ENCODE measurements at places on chromosomes 16 and 17.

DNA sequence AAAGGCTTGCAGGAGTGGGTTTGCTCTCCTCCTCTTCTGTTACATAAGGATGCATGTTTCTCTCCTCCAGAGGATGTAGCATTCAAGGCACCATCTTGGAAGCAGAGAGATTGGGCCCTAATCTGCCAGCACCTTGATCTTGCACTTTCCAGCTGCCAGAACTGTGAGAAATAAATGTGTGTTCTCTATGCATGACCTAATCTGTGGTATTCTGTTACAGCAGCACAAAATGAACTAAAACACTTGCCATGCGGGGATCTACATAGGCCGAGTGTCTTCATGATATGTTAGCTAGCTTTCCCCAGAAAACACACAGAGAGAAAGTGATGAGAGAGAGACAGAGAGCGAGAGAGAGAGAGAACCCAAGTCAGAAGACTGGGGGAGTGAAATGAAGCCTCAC is 273.5 kb downstream of the UTP18 start:
- no peak for DNase-seq

- DNase-seq = no peak
Observed at GRCh38 chr17:31274252-31274651, 22.8 kb downstream of the OMG start.

DNA sequence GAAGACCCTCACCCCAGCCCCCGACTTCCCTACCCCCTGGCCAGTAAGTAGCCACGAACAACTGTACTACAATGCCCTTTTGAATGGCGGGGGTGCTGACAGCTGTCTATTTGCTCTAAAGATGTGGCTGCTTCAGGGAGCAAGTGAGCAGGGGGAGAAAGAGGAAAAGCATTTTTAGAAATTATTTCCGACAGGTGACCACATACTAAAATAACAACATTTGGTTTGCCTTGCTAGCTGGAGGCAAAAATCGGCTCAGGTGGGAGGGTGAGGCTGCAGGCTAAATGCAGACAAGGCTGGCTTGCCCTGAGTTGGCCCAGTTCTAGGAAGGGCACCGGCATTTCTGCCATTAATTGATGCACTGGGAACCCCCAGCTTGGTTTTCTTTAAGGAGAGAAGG is 188.5 kb downstream of the XYLT1 start:
- DNase-seq = no peak

DNA sequence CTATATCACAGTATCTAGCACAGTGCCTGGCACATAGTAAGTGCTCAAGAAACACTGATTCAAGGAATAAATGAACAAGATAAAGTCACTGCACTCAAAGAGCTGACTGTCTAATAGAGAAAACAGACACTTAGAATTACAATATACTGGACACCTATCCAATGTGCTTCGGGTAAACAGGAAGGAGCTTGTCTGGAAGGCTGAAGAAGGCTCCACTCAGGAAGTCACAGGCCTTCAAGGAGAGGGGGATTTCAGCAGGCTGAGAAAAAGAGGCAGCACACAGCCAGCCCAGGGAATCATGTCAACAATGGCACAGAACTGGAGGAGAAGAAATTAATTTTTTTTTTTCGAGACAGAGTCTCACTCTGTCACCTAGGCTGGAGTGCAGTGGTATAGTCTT is 9.7 kb upstream of the IL4R start:
- no peak for DNase-seq

DNA sequence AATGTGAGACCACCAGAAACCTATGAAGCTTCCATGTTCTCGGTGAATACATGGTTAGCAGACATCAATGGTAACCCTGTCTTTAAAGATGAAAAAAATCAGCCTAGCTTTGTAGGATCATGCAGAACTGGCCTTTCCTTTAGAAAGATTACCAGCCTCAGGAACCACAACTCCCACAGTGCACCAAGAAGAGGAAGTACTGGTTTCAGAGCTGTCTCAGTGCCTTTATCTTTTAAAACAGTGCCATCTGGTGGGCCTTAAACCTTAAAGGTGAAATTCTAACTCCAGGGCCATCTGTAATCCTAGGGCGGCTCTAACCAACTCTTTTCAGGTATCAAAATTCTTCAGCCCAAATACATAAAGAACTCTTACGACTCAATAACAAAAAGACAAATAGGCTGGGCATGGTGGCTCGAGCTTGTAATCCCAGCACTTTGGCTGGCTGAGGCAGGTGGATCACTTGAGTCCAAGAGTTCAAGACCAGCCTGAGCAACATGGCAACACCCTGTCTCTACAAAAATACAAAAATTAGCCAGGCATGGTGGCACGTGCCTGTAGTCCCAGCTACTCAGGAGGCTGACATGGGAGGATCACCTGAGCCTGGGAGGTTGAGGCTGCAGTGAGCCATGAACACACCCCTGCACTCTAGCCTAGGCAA is 5.4 kb downstream of the ATPAF2 start:
- DNase-seq = peak; percentile 25

DNA sequence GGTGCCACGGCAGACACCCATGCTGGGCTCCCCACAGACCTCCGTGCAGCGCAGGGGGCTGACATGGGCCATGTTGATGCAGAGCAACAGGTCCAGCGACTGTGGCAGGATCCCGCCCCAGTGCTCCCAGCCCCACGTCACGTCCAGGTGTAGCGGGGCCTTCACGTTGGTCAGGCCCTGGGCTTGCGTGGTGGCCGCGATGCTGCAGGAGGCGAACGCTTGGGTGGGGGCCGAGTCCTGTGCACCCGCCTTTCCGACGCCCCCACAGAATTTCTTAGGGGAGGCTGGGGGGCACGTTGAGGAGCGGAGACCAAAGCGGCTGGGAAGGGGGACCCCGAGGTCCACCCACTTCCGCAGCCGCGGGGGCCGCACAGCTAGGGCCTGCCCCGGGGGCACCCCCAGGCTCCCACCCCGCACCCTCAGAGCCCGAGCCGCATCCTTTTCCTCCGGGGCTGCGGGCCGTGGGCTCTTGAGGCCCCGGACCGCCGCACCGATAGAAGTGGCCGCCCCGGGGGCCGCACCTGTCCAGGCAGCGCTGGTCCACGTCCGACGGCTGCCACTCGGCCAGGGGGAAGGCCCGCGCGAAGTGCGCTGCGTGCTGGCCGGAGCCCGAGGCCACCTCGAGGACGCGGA is 416 bp downstream of the METTL26 start:
- no peak for DNase-seq

DNA sequence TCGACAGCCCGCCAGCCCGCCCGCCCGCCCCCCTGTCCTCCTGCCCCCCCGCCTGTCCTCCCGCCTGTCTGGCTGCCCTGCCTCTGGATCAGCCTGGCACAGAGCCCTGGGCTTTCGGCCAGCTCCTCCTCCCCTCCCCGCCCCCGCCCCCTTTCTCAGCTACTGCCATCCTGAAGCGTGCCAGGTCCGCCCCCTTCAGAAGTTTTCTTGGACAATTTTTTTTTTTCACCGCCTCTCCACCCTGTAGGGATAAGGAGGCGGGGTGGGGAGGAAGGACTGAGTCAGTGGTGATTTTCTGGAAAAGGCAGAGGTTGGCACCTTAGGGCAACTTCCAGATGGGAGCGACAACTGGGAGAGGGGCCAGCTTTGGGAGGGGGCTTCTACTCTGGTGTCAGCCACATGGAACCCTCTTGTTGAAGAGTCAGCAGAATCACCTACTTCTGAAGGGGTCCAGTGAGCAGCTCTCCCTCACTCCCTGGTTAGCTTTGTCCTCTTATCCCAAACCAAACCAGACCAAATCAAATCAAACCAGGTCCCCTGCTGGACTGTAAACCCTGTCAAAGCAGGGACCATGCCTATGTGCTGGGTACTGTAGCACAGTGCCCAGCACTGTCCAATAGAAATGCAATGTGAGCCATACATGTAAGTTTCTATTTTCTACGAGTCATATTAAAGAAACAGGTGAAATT is 19.7 kb downstream of the IGF2BP1 start:
- DNase-seq = no peak

DNA sequence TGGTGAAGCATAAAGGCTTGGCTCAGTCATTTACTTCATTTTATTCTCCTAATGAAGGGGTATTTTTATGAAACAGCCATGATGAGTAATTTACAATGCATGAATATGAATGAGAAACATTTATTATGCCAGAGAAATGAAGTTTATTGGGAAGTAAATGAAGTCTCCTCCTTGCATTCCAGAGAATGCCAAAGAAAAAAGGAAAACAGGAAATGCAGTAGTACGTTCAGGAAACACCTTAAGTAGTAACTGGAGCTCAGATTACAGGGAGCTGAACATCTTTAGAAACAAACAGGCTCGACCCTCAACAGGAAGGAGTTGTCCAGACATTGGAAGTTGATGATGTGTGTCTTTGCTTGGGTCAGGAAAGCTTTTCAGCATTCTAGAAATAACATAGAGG is 4.6 kb downstream of the KRT34 start:
- no peak for DNase-seq

DNA sequence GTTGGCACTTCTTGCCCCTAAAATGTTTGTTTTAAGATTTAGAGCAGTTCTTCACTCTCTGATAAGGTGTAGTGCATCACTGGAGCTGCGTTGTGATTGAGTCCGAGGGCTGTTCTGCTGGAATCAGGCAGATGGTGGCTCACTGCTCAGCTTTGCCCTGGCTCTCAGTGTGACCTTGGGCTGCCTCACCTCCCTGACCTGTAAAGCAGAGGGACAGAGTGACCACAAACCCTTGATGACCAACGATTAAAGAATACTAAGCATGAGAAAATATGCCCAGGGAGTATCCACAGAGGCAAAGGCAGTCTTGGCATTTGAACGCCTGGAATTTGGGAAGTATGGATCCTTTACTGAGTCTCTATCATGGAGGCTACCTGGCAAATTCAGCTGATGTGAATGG is 18.1 kb downstream of the CMIP start:
- no peak for DNase-seq

DNA sequence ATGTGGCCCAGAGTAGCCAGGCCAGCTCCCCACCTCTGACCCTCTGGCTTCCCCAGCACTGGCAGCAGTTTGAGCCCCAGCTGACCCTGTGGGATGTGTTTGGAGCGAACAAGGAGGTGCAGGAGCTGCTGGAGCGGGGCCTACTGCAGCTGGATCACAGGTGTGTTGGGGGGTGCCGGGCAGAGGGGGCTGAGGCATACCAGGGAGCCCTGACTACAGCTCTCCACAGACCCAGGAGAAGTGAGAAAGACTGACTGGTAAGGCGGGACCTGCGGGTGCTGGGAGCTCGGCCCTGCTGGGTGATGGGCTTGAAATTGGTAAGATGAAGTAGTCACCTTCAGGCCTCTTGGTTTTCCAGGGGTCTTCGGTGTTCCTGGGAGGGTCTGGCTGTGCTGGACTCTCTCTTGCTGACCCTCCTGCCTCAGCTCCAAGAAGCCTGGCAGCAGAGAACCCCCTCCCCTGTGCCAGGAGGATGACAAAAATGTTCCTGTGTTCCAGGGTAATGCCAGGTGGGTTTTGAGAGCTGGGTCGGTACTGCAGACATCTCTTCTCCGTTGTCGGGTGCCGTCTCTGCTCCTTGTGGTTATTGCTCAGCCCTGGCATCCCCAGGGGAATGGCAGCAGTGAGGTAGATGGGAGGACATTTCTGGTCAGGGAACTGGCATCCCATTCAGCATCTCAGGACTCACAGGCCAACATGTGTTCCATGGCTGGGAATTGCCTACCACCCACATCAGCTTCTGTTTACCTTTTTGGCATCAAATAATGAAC is 5.9 kb downstream of the RSAD1 start:
- no peak for DNase-seq

DNA sequence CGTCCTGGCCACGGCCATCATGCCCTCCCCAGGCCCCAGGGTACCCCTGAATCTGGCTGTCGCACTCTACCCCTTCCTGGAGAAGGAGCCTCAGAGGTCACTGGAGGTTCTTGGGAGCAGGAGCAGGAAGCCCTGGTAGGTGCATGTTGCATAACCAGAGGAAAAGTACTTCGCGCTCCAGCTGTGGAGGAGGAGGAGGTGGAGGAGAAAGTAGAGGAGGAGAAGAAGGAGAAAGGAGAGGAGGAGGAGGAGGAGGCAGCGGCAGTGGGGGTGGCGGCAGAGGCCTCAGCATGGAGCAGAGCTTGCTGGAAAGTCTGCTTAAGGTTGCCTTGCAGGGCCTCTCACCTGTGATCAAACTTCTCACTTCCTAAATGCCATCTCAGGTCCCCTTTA is 61.8 kb downstream of the BAIAP2 start:
- no peak for DNase-seq

DNA sequence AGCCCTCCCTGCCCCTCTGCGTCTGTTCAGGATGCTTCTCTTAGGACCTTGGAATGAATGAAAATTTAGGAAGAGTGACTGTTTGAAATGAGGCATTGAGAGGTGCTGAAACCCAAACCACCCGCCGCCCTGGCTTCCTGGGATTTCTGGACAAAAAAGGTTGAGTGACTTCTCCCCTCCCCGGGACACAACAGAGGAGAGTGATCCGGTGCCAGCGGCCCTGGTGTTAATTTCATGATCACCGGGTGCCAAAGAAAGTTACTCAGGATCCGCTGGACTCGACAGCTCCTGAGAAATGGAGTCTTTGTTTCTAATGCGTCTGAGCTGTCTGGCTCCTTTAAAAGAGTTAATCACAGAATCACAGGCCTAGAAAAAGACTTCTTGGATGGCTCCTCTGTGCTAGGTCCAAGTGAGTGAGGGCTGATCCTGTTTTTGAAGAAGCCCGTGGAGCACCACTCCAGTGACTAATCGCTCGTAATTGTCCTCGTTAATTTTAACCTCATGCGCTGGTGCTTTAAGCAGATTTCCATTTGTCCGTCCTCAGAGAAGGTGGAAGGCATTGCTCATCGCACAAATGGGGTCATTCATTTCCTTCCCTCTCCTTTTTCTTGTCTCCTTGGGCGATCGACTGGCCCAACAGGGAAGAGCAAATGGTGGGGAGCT is 144.4 kb upstream of the ZFHX3 start:
- DNase-seq = no peak

DNA sequence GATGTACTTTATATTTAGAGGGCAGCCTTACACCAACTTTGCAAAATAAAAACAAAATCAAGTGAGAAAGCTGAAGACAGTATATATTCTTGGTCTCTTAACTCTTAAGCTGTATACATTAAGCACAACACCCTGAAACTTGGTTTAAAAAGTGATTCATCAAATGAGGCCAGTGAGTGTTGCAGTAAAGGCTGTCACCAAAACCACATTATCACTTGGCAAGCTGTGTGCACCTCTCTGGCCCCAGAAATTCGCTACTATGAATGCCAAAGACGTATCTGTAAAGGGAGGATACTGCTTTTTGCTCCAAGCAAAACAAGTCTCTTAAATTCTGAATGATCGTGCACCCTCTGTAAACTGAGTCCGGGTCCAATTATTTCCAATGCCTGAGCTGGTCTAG is 163.9 kb downstream of the ZFHX3 start:
- no peak for DNase-seq

- DNase-seq = no peak
Observed at GRCh38 chr17:178292-179065, 3.0 kb downstream of the DOC2B start.
